ENCODE measurements at places on chromosomes 6 and 20.

GRCh38 chr20:37642246-37642645, 51.6 kb upstream of the CTNNBL1 start:
- DNase-seq, result no peak

- DNase-seq, result no peak
These were observed 30.9 kb downstream of the TMEM200A start for GRCh38 chr6:130396722-130397121.

DNA sequence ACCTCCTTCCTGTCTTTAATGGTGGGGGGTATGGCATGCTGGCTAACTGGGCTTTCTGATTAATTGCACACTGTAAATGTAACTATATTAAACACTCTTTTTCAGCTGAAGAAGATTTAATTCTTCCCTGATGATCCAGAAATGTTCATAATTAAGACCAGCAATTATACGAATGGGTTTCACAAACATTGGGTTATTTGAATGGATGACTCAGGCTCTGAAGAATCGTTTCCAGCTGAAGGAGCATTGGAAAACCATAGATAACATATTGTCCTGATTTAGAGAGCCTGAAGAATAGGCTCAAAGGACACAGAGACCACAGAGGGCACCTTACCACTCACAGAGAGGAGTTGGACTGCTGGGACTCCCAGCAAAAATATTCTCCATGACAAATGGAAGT, 130.7 kb upstream of the SSTR4 start:
- DNase-seq, result no peak

- no peak for DNase-seq
These were observed 807 bp downstream of the SNHG17 start for GRCh38 chr20:38434301-38434741.

GRCh38 chr6:24905483-24905882, 30.3 kb downstream of the RIPOR2 start:
- DNase-seq, result no peak

DNA sequence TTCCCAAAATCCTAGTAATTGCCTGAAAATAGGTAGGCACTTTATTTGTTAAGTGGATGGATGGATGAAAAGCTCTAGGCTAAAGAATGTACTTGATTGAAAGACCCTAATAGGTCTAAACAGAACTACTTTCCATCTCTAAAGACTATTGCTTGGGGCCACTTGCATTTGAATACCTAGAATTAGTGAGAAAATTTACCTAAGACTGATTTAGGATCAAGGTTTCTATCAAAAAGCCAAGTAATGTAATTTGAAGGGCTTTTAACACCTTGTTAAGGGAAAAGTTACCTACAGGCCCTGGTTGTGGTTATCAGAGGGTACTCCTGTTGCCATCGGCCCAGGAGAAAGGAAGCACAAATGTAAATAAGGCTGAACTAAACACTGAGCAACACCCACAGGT, 580.7 kb downstream of the LMBRD1 start:
- no peak for DNase-seq

DNA sequence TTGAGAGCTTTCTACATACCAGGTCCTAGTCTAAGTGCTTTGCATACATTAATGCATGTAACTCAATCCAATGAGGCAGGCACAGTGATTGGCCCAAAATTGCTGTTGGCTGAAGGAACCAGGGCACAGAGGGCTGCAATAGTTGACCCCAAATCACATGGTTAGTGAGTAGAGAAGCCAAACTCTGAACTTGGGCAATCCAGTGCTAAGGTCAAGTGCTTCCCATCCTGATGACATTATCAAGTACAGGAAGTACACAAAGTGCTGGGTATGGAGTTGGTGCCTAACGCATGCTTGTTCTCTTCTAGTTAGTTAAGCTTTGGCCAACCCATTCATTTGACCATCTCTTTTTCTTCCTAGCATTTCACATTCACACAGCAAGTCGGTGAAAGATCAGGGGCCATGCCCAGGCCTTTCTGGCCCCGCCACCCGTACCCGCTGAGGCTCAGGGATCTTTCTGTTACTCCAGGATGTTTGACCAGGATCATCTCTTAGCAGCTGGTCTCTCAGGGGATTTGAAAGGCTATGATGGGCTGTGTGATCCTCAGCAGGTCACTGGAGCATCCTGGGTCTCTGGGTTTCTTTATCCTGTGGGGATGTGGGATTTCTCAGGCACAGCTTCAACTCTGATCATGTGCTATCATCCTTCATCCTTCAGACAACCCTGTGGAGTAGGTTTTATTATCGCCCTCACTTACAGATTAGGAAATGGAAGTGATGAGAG, 7.0 kb downstream of the KCNB1 start:
- DNase-seq, result no peak

DNA sequence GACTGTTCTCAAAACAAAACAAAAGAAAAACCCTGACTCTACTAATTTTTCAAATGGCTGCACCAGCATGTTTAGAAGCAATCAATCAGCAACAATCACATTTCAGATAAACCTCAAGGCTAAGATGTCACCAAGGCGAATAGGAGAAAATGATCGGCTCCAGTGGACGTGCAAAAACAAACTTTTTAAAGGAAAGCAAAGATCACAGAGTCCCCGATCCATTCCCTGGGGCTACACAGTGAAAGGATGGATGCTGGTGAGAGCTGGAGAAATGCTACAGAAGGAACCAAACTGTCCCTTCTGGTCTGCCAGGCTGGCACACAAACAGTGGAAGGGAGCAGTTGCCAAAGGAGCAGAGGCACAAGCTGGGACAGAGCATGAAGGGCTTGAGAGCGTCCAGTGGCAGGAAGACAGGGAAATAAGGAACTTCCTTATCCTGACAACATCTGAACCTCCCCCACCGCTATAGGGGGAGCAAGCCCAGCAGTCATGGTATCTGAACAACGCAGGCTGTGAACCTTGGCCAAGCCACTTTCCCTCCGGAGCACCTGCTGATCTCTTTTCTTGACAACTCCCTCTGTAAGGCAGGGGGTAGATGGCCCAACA, 73.7 kb upstream of the HIVEP1 start:
- no peak for DNase-seq

DNA sequence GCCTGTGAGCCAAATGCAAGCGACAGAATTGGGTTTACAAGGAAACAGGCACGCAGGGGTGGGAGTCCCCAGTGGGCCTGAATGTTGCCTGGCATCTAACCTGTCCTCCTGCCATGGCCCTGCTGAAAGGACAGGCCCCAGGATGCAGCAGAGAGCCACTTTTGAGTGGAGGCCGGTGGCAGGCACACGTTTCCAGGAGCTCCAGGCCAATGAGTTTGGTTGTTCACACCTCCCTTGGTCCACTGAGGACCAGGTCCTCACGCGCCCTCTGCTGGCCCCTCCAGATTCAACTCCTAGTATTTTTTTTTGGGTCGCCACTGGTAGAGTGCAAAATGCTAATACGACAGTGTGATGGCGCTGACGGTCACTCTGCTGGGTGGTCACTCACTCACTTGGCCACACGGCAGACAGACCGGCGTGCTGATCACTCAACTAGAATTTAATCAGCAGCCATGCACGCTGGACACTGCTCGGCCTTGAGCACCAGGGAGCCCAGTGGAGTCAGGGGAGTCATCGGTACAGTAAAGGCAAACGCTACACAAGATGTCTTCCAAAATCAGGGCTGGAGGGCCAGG, 81.7 kb upstream of the NFATC2 start:
- DNase-seq, result peak; percentile 43
